ENCODE measurements at places on chromosomes 12 and 14.
A peak's percentile ranks its signal among the peaks of the same experiment; 100 is the strongest.

- DNase-seq = peak; percentile 17
Measured at GRCh38 chr12:67068204-67068731, 200.9 kb upstream of the CAND1 start.

DNA sequence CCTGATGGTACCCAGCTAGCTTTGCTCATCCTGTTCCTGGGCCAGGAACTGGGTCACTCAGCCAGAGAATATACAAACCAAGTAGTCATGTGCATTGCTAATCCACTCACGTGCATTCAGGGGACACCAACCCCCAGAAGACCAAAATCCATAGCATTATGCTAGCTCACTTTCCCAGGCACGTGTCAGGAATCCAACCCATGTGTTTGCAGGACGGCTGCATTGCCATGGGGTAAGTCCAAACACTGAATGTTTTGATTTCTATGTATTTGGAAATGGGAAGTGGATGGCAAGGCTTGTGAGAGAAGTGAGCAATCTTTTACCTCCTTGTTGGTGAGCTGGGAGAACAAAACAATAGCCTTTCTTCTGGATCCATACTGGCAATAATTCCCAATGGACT, 87.1 kb upstream of the FOXN3 start:
- DNase-seq = no peak

DNA sequence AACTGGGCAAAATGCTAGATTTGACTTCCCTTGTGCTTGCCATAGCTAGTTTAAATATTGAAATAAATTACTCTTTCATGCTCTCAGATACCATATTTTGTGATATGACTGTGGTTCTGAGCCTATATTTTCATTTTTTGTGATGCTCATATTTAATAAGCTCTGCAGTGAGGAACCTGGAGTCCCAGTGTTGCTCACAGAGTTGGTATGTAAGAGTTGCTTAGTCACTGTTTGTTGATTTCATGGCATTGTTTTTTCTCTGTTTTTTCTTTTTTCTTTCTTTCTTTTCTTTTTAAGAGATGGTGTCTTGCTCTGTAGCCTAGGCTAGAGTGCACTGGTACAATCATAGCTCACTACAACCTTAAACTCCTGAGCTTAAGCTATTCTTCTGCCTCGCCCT, 750.5 kb upstream of the TMEM132C start:
- DNase-seq = no peak

- DNase-seq = no peak
Measured at GRCh38 chr12:18559242-18559641, 178.6 kb downstream of the PLCZ1 start.

- no peak for DNase-seq
Measured at GRCh38 chr14:70601162-70601561, 707 bp upstream of the MED6 start.

GRCh38 chr12:128531170-128531569, 264.2 kb downstream of the TMEM132C start:
- no peak for DNase-seq

GRCh38 chr14:103848175-103849077, 1.1 kb upstream of the PPP1R13B start:
- DNase-seq = no peak

- no peak for DNase-seq
Measured at GRCh38 chr12:31491841-31492598, 98.9 kb downstream of the DENND5B start.

DNA sequence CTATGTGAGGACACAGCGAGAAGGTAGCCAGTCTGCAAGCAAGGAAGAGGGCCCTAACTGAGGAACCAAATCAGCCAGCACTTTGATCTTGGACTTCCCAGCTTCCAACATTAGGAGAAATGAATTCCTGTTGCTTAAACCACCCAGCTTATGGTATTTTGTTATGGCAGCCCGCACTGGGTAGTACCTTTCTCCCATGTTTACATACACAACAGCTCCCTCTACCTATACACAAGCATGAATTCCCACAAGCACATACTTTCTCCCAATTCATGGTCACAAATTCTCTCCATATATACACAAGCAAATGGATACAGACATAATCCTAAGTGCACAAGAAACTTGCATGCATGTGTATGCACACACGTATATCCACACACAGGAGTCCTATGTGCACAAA, 7.4 kb downstream of the ITGB7 start:
- no peak for DNase-seq

- DNase-seq = no peak
Measured at GRCh38 chr12:53211476-53212381, 4.7 kb upstream of the ITGB7 start.

DNA sequence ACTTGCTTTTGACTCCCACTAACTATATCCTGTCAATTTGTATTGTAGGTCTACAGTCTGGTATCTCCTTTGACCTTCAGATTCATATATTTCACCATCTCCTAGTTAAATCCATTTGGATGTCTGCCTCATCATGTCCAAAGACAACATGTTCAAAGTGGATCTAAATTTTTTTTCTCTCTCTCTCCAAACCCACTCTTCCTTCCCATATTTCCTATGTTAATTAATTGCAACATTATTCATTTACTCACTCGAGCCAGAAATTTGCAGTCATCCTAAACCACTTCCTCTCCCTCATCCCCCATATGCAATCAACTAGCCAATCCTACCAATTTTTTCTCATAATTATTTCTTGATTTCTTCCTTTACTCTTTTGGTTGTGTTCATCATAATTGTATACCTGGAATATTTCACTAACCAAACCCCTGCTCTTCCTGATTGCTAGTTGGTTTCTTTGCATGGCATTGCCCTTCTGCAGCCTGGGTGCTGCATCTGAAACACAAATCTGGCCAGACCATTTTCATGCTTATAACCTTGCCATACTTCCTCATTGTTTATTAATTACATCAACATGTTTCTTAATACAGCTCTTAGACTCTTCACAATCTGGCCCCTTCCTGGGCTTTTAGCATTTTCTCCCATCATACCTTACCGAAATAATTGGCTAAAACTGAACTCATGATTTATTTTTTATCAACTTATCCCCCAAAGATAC, 442.2 kb downstream of the ADAMTS20 start:
- no peak for DNase-seq

DNA sequence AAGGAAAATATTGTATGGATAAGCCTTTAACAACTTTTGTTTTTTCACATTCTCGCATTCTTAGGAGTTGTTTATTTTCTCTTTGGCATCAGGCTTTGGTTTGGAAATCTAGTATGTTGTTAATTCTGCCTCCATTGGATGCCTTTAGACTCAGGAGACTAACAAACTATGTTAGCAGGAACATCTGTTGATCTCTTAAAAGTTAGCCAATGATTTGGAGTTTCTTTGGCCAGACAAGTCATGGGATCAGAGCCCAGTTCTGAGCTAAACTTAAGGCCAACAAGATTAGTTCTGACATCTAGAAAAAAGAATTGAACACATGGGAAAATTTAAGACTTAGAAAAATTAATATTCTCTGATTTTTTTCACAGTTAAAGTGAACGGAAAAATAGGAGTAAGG, 35.3 kb upstream of the STRAP start:
- no peak for DNase-seq

DNA sequence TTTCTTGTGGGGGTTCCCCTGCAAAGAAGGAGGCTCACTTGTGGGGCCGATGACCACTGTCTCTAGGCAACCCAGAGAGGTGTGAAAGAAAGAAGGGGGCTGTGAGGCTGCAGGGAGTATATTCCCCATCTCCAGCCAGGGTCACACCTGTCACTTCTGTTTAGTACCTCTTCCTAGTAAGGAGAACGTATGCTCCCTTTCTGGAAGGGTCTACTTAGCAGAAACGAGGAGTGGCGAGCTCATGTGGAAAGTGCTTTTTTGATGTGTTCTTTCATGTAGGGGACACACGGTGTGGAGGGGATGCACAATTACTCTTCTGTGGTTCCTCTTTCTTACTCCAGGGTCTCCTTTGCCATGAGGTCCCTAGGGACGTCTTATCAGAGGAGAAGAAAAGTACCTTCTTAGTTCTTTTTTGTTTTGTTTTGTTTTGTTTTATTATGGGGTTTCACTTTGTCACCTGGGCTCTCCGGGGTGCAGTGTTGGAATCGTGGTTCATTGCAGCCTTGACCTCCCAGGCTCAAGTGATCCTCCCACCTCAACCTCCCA, 58.3 kb downstream of the PRKCH start:
- no peak for DNase-seq

DNA sequence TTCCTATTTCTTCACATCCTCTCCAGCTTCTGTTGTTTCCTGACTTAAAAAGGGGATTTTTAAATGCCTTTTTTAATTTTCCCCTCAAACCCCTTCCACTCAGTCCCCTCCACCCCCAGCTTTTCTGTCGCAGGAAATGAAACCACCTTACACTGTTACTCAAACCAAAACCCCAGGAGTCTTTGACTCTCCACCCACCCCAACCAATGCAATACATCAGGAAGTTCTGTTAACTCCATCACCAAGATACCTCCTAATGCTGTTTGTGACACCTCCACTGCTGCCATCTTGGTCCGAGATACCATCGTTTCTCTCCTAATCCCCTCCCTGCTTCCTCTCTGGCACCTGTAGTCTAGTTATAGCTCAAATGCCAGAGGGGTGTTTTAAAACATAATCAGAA, 25.4 kb upstream of the CPM start:
- no peak for DNase-seq

GRCh38 chr14:54653712-54654469, 87.0 kb downstream of the SAMD4A start:
- no peak for DNase-seq

DNA sequence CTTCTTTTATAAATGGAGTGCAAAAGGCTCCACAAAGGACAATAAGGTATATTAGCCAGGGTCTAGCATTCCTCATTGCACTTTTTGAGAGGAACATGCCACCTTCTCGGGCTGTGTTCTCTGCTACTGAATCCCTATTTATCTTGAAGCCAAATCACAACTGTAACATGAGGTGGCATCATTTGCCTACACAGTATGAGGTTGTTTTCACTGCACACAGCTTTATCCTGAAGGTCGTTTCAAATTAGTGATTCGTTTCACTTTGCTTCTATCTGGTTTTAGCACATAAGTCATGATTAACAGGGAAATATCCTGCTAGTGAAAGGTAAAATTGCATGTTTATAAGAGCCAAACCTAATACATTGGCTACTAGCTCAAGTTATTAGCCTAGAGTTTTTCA, 153.8 kb downstream of the SLC35F4 start:
- DNase-seq = no peak

DNA sequence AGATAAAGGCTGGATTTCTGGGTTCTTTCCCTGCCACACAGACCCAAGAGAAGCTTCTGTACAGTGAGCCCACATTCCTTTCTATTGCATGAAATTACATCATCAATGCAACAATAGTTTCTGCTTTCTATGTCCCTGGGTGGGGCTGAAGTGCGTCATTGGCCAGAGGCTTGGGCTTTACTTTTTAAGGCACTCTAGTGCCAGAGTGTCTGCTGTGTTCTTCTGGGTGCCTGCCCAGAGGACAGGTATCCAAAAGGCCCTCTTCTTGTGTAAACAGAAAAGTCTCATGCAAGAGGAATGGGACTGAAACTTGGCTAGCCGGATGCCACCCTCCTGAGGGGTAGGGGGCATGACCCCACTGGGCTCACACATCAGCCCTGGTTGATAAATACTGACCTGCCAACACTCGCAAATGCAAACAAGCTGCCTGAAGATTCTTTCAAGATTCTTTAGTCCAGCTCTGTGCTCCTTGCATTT, 5.9 kb downstream of the KRT86 start:
- peak; percentile 6 for DNase-seq

DNA sequence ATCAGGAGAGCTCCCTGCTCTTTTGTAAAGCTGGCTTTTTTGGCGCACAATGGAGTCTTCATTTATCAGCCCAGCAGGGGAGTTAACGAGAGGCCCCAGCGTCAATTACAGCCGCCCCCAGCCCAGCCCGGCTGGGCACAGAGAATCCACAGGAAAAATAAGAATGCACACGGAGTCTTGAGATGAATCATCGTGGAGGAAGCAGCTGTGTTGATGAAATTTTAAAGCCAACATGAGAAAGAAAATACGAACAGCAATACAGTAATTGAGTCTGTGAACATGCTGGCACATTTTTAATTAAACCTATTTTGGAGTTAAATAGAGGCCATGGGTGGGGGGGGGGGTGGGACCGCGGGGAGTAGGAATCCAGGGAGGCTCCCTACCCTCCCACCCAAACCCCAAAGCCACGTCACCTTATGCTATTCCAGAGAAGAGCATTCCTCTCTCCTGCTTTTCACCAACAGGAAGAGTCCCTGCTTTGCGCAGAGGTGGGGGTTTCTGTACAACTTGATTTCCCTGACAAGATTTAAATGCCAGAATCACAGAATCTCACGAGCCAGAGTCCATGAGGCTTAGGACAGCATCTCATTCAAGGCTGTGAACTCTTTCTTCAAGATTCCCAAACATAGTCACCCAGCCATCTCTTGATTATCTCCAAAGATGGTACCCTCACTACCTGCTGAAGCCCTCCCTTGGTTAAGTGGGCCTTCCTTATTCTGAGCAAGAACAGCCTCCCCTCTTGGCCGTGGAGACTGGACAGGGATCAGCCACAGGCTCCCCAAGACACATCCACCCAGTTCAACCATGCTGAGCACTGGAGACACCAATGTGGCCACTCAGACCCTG, 50.3 kb downstream of the CCNK start:
- DNase-seq = no peak

- no peak for DNase-seq
Measured at GRCh38 chr12:132508491-132508740, 18.5 kb downstream of the FBRSL1 start.

DNA sequence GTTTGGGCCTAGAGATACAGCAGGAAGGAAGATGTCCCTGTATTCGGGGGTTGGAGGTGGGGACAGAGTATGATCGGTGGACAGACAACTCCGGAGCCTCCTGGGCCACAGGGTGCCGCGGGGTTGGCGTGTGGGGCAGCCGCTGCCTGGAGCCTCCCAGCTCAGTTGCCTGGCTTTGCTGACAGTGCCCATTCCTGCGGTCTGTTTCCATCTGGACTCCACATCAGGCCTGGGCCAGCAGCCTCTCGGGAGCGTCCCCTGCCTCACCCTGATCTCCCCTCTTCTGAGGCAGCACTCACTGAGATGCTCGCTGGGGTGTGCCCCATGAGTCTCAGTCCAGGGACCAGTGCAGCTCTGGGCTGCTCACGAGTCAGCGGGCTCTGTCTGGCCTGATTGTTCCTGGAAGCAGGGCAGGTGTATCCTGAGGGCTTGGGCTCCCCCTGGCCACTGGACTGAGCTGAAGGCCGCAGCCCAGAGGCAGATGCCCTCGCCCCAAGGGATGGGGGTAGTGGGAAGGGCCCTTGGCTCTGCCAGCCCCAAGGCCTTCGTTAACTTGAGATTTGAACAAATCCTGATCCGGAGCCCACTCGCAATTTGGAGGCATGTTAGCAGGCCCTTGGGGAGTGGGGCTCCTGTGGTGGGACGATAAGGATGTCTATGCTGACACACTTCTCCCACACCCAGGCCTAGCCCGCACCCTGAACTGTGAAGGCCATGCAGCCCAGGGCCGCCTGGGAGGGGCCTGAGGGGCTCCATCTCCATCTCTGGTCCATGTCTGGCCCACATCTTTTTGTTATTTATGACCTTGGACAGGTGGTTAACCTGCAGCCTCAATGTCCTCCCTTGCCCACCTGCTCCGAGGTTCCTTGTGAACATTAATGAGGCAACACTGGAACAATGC, 7.5 kb downstream of the HIP1R start:
- no peak for DNase-seq

DNA sequence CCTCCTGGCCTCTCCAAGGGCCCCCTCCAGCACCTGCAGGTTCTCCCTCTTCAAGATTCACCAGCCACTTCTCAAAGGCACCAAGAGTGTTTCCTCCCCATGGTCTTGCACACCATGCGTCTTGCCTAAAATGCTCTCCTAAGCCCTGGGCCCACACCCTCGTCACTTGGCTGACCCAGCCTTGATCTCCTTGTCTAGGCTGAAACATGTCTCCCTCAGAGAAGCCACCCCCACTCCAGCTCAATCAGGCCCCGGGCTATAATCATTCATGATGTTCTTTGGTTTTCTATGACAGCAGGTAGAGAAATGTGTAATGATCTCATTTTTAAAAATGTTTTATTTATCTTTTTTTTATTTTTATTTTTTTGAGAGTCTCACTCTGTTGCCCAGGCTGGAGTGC, 88.1 kb downstream of the EFCAB11 start:
- DNase-seq = no peak

Data from DMS153 (cell line).